ENCODE measurements at places on chromosomes 6 and 20. TPM values are rescaled to one million over a fixed set of nuclear protein-coding genes. Genes with fewer than 3 reads are reported as not detected.

EEF1E1 gene
- total RNA-seq: 60.0 TPM

ZSCAN23 gene
- 5.3 TPM for total RNA-seq

DPPA5 gene
- not detected for total RNA-seq

CGA gene
- total RNA-seq: not detected

KIAA1755 gene
- 2.5 TPM for total RNA-seq

TMC2 gene
- total RNA-seq: not detected

HLA-DQB1 gene
- not detected for total RNA-seq

PDE10A gene
- total RNA-seq: 12.4 TPM

MYLK2 gene
- total RNA-seq: 0.18 TPM

ADGB gene
- not detected for total RNA-seq

- no peak for DNase-seq
These were observed 125.6 kb downstream of the BANF2 start for GRCh38 chr20:17825252-17825959.

DNA sequence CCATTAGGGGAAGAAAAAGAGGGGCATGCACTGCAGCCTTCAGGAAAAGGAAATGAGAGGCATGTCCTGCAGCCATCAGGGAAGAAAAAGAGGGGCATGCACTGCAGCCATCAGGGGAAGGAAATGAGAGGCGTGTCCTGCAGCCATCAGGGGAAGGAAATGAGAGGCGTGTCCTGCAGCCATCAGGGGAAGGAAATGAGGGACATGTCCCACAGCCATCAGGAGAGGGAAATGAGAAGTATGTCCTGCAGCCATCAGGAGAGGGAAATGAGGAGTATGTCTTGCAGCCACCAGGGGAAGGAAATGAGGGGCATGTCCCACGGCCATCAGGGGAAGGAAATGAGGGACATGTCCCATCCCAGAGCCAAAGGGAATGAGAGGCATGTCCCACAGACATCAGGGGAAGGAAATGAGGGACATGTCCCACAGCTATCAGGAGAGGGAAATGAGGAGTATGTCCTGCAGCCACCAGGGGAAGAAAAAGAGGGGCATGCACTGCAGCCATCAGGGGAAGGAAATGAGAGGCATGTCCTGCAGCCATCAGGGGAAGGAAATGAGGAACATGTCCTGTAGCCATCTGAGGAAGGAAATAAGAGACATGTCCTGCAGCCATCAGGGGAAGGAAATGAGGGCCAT is 52.0 kb downstream of the PSMB1 start:
- no peak for DNase-seq

GRCh38 chr20:49899541-49900383 is 15.6 kb downstream of the SPATA2 start:
- peak; percentile 12 for DNase-seq

DNA sequence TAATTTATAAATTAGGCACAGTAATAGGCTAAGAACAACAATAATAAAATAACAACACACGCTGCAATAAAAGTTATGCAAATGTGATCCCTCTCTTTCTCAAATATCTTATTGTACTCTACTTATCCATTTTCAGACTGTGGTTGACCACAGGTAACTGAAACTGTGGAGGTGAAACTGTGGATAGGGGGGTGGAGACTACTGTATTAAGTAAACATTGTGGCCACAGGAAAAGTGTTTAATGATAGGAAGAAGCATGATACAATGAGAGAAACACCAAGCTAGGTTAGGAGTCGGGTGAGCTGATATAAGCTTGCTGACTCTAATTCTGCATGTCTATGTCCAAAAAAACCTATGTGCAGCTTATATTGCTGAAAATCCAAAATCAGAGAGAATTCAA is 23.0 kb downstream of the NHLRC1 start:
- no peak for DNase-seq

DNA sequence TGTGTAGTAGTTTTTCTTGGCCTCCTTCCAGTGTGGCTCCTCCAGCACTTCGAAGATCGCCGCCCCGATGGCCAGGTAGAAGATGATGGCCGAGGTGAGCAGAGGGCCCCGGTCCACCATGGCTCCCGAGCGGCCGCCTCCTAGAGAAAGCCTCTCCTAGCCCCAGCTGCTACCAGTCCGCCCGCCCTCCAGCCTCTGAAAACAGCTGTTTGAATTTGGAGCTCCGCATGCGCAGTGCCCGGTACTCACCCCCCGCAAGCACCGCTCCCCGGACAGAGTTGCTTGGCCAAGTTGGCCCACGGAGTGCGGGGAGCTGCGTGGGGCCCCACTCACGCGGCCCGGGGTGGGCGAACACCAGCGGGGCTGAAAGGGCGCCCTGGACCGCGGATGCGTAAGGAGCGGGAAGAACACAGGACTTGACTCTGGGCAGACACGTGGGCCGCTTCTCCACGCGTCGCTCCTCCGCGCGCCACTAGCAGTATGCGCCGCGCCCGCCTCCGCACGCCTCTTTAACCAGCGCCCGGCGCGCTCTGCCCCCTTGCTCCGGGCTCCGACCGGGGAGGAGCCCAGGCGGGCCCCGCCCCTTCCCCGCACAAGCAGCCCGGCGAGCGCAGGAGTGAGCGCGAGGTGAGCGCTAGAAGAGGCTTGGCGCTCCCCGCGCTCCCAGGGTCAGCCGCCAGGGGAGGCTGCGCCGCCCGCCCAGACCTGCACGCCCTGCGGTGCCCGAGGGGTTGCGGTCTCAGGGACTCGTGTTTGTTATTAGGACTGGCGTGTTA is at the start of gene KCNK5:
KCNK5 (minus strand) TSS at position 484 of the 776 bp plus-strand sequence; CDS start at position 120, 364 bp downstream.
- peak; percentile 2 for DNase-seq

GRCh38 chr6:130453230-130453629 is 87.4 kb downstream of the TMEM200A start:
- DNase-seq: peak; percentile 80

DNA sequence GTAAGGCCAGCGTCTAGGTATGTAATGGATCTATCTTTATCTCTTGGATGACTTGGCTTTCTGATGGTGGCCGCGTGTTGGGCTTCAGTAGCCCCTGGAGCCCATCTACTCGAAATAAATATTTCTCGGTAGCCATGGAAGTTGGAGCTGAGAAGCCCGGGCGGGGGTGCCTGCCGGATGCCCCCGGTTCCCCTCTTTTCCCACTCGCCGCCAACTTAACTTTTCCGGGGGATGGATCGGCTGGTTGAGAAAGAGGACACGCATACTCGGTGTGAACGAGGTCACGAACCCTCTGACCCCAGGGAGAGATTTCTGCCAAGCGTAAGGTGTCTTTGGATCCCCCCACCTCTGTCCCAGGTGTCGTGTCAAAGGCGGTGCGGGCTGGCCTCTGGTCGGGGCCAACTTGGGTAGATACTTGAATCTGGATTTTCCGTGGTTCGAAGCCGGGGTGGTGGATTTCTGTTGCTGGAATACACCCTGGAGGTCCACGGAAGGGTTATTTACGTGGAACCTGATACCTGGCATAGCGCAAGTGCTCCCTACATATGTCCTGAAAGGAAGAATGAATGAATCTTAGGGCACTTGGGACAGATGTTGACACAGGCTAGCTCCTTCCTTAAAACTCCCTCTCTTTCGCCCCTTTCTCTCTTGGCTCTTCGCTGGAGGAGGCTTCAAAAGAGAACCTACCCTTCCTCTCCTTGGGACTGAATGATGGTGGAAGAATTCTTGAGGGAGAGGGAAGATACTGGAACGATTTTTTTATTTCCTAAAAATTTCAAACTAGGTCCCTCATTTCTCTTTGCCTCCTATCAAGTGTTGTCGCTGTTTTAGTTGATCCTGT is 996 bp downstream of the DOK5 start:
- no peak for DNase-seq

DNA sequence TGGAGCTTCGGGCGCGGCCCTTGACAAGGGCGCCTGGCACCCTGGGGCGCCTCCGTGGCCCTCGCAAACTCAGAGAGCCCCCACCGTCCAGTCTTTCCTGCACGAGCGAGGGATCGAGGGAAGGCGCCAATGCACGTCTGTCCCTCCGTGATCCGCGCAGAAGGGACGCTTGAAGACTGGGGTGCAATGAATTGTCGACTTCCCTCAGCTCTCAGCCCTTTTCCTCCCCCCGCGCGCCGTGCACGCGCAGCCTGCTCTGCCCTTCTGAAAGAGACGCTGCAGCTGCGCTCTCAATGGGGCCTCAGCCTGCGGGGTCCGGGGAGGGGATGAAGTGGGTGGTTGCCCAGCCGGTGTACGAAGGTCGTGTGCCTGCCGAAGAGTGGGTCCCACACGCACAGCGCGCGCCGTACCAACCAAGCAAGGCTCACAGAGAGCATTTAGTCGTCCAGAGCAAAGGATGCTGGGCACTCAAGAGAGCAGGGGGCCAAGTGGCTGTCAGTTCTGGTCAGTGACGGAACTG is 5.5 kb upstream of the SOX4 start:
- peak; percentile 44 for DNase-seq

- peak; percentile 53 for DNase-seq
These were observed 185.6 kb downstream of the TSHZ2 start for GRCh38 chr20:53157443-53158408.

DNA sequence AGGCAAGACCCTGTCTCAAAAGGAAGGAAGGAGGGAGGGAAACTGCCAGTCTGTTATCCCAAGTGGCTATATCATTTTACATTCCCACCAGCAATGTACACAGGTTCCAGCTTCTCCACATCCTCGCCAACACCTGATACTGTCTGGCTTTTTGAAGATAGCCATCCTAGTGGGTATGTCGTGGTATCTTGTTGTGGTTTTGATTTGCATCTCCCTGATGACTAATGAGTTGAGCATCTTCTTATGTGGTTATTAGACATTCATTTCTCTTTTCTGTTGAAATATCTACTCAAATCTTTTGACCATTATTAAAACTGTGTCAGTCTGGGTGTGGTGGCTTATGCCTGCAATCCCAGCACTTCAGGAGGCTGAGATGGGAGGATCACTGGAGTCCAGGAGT is 47.9 kb upstream of the ARID1B start:
- DNase-seq: peak; percentile 68

DNA sequence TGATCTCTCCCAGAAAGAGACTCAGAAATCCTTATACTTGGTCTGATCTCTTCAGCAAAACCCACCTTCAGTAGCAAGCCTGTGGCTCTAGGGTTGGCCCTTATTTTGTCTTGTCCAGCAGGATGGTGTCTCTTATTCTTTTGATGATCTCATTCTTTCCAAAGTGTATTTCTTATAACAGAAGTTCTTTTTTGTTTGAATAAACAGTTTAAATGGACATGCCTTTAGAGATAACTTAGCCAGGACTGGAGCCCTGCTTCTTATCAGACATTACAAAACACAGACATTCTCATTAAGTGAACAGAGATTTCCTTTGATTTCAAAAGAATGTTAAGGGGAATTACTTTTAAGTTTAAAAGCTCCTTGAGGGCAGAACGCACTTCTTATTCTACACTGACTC is 31.7 kb downstream of the KCNS1 start:
- no peak for DNase-seq

DNA sequence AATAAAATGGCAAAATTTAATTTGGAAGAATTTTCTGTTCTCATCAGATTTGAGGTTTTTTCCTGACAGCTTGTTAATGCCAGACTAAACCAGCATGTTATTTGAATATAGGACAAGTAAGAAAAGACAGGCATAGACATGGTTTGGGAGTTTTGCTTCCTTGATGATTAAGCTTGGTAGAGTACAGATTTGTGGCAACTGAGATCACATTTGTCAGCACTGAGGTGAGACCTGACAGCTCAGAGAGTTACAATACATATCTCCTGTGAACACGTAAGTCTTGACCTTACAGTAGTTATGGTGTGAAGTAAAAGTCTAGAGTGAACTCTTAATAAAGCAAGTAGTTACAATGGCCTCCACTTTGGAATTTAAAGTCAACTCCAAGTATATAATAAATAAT is 34.5 kb downstream of the CENPW start:
- DNase-seq: no peak

DNA sequence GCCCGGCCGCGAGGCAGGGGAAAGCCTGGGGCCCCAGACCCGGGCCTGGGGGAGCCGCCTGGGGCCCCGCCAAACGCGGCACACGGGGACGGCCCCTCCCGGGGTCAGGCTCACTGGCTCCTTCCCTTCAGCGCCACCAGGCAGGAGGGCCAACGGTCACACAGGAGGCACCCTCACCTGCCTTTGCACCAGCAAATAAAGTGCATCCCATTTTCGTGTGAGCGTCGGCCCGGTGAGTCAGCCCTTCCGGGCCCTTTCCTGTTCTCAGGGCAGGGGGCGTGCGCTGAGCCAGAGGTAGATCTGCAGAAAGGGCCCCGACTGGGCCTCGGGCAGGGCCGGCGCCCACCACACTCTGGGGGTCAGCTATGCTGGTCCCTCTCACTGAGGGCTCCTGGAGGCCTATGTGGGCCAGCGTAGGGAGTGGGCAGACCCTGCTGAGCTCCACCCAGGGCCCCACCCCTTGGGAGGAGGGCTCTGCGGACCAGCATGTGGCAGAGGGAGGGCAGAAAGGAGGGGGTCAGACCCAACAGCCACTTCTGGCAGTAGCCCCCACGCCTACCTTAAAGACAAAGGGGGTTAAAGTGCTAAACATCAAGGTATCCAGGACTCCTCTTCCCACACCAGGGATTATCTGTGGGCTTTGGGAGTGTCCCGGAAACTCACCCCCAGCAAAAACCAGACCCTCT is 931 bp upstream of the UCKL1 start:
- DNase-seq: peak; percentile 49

DNA sequence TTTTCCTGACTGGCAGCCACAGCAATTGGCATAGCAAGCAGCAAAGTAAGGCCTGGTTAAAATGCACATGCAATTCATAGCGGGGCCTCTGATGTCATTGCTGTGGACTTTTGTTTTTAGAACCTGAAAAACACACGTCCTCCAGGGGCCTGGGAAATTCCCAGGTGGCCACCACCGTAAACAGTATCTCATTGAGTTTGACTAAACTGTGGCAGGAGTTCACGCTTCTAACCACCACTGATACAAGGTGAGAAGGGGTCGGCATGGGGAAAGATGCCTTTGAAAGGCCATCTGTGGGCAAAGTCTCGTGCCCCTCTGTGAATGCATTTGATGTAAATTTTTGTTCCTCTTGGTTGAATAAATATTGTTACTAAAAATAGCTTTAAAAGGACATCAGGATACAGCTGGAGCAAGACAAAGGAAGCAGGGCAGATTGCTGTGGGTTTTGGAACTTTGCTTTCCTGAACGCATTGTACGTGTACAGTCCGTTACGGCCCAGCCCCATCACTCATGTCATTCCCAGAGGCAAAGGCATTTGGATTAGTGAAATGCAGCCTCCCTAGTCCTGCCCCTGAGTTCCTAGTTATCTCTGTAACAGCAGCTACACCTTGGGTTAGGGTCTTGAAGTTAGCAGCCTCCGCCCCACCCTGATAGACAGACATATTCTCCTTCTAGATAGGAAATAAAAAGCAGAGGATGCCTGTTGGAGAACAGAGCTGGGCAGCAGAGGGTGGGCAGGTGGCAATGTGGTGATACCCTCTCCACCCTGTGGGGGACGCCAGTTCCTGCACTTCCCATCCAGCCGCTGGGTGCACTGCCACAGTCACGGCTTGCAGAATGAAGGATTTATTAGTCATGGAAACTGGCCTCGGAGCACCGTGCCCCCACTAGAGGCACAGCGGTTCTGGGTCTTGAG is 80.3 kb downstream of the ZDHHC14 start:
- DNase-seq: peak; percentile 85

GRCh38 chr6:133956416-133957049 is 3.5 kb downstream of the TBPL1 start:
- no peak for DNase-seq

GRCh38 chr6:25107218-25107617 is 171.5 kb upstream of the RIPOR2 start:
- no peak for DNase-seq

- DNase-seq: no peak
These were observed 125.2 kb downstream of the SULF2 start for GRCh38 chr20:47659904-47660601.

All from IMR-90 (cell line).